ENCODE measurements at places on chromosomes 5 and 9.

DNA sequence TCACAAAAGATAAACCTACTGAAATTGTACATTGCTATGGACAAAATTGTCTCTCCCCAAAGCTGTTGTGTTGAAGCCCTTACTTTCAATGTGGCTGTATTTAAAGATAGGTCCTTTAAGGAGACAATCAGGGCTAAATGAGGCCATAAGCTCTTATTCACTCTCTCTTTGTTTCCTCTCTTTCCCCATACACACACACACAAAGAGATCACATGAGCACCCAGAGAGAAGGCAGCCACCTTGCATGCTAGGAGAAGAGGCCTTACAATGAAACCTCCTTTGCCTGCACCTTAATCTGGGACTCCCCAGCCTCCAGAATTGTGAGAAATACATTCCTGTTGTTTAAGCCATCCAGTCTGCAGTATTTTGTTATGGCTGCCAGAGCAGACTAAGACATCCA, 1295.6 kb upstream of the CDH6 start:
- no peak for DNase-seq

DNA sequence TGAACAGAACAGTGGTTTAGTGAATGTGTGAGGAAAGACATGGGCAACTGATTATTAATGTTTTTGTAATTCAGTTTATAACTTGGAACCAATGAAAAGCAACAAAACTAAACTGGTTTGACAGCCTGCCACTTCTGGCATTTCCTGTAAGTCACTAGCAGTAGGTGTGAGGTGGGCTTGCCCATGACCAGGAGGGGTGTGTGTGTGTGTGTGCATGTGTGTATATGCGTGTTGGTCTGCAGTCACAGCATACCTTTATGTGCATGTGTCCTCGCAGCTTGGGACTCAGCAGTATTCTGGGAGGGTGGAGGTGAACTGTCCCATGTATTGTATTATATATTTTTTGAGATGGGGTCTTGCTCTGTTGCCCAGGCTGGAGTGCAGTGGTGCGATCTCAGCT, 32.3 kb downstream of the OTULIN start:
- no peak for DNase-seq

DNA sequence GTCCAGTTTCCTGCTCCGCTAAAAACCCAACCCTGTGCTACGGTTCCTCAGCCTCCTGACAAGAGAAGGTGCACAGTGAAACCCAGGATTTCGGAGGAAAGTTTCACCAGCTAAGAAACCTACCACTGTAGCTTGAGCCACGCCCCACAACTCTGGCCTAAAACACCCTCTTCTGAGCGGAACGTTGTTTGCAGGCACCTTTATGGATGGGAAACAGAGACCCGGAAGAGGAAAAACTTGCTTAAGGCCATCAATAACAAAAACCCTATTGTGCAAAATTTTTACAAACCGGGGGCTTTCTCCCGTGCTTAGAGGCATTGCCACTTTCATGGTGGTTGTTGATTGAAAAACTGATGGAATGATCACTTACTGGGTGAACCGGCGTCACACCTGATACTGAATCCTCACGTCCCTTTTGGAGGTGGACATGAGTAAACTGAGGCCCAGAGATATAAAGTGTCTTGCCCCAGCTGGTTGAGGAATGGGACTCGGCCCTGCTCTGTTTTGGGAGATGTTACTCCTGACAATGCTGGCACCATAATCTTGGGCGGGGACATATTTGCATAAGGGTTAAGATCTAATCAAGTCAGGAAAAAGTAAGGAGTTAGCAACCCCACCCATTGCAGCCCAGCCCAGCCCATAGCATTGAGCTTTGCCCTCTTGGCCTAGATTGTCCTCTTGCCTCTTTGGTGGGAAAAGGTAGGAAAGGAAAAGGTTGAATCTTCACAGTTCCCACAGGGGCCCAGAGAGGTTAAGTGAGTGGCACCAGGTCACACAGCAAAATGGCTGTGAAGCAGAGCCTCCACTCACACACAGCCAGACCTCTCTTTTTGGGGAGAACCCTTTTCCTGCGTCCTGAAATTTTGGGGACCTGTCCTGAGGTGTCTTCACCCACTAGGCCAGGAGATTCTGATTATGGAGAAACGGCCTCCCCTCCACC, 23.2 kb upstream of the PTGS1 start:
- peak; percentile 18 for DNase-seq

DNA sequence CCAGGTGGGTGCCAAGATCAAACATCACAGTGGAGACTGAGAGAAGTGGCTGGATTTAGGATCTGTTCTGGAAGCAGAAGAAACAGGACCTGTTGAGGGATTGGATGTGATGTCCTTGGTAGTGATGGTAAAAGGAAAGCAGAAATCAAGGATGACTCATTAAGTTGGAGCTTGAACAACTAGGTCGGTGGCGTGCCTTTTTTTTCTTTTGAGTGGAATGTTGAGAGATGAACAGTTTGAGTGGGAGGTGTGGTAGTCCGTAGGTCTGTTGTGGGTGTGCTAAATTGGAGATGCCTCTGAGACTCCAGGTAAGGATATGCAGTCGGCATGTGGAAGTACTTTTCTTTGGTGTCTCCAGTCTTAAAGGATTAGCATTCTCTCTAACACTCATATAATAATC, 92.1 kb upstream of the IL12B start:
- DNase-seq: no peak

DNA sequence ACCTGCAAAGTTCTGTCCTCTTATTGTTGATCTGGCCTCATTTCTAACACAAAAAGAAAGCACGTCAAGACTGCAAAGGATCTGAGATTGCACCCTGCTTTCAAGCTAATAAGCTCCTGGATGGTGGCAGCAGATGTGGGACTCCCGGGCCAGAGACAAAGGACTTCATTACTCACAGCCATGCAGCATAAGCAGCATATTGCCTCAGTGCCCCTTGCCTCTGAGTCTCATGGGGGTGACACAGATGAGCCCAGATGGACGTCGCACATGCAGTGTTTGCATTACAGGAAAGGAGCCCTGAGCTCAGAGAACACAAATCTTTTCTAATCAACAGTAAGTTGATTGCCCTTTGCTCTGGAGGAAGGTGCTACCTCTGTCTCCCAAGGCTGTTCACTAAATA, 105.0 kb downstream of the SLC28A3 start:
- DNase-seq: no peak

DNA sequence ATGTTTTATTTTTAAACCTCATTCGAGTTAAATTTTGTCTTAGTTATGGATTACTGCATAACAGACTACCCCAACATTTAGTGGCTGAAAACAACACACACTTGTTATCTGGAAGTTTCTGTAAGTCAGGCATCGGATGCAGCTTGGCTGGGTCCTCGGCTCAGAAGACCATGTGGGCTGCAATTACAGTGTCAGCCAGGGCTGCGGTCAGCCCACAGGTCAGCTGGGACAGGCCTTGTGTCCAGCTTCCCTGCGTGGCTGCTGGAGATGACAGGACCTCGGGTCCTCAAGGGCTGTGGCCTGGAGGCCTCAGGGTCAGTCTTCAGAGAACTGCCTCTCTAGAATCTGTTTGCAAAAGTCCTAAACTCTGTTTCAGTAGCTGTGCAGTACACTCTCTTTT, 219.0 kb upstream of the IRX1 start:
- no peak for DNase-seq

GRCh38 chr9:68914751-68915150, 99.2 kb downstream of the PRKACG start:
- DNase-seq: no peak

- DNase-seq: peak; percentile 17
Measured at GRCh38 chr9:113687680-113688371, 188.3 kb upstream of the ZNF618 start.

- no peak for DNase-seq
Measured at GRCh38 chr9:16342246-16343020, 528.0 kb downstream of the BNC2 start.

DNA sequence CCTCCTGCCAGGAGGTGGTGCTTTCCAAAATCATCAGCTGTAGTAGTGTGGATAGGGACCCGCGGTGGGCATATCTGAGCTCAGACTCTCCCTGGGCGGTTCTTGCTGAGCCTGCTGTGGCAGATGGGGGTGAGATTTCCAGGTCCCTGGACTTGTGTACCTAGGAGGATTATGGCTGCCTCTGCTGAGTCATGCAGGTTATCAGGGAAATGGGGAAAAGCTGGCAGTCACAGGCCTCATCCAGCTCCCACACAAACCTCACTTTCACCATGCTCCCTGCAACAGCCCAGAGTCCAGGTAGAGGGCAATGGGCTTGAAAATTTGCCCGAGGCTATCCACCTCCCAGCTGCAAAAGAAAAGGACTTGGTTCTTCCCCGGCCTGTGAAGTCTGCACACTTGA, 23.4 kb upstream of the MAMDC2 start:
- DNase-seq: no peak

DNA sequence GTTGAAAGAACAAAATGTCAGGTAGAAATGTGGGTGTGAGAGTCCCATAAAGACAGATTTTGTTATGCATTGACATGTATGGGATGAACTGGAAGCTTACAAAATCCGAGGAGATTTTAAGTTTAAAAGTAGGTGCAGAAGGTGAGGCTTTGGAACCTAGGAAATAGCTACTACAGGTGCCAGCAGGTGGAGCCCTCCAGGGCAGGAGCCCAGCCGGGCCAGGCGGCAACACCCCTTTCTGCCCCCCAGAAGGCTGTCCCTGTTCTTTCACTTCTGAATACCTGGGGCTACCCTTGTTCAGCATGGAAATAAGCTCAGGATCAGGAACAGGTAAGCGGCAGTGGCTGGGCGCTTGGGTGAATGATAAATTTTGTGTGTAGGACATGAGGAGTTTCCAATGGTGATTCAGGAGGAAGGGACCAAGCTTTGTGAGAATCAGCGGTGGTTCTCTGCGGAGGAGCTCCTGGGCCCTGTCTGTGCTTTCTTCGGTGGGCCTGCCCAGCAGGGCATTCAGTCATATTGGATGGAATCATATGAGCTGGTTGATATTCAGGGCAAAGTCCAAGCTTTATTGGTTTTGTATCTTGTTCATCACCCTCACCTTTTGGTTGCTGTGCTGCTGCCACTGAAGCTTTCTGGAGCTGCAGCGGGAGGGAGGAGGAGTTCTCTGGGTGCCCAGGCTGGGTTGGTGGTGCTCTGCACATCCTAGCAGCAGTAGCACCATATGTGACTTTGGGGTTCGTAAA, 12.3 kb downstream of the PCBD2 start:
- DNase-seq: no peak

DNA sequence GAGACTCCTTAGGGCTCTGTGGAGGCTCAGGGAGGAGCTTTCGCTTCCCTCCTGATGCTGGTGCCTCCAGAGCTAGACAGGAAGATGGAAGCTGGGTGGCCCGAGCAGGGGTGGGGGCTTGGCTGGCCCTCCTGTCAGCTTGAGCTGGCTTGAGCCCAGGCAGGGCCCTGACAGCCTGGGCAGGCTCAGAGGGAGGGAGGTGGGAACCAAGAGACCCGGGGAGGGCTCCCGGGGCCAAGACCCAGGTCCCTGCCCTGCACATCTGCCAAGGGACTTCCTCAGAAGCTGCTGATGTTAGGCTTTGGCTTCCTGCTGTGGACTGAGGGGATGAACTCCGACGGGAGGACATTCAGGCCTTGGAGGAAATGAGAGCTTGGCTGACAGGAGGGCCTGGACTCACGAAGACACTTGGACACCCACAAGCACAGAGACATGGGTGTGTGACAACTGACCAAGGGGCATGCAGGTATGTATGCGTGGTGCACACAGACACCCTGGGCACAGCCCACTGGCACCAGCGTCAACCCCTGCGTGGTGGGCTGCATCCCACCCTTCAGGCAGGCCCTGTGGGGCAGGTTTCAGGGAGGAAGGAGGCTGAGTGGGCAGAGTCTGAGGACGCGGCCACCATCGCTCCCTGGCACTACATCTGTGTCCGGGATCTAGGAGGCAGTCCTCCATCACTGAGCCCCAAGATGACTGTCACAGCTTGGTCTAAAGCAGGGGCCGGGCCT, 1.7 kb upstream of the LTC4S start:
- no peak for DNase-seq

Data from activated CD4-positive, alpha-beta T cell treated with anti-CD3 and anti-CD28 coated beads for 48 hours (primary cell).